ENCODE measurements at places on chromosomes 7 and 10.

- DNase-seq, result no peak
Measured at GRCh38 chr7:38548605-38549004, 82.6 kb downstream of the AMPH start.

DNA sequence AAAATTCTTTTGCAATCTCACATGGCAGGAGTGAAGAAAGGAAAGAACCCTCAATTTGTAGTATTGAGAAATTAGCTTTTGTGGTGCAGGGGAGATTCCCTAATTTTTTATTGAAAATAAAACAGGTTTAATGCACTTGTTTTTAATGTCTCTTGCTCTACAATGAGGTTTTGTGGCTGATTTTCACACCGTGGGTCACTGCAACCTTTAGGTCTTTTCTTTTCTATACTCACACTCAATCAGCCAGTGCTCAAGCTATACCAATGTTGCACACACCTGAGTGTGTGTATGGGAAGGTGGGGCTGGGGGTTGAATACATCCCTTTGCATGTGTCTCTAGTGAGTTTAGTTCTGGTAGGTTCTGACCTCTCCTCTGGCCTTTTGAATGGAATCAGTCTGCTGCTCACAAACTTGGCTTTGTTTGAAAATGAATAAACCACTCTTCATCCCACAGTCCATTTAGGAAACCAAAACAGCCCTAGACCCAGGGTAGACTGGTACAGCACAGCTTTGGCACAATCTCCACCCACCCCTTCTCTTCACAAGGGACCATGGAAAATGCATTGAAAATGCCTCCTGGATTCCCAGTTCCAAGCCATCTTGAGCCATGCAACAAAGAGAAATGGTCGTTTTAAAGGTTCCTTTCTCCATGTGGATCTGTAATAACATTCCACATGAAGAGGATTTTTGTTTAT, 411.5 kb downstream of the SFMBT2 start:
- DNase-seq, result no peak

DNA sequence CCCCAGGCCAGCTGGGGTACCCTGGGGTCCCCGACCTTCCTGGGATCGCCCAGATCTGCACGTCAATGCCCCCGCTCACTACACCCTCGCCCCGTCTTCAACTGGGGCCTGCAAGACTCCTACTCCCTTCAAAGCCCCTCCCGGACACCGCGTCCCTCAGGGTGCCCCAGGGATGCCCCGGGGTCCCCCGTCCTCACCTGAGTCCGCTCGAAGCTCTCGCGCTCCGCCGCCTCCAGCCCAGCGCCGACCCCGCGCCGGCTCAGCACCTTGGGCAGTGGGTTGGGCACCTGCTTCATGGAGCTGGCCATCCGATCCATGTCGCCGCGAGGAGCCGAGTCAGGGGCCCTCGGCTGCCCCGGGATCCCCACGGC, at the start of gene HIP1:
Gene HIP1 (minus strand): TSS at position 338 of the 371 bp plus-strand sequence. CDS start 21 bp downstream, at position 317.
- no peak for DNase-seq

DNA sequence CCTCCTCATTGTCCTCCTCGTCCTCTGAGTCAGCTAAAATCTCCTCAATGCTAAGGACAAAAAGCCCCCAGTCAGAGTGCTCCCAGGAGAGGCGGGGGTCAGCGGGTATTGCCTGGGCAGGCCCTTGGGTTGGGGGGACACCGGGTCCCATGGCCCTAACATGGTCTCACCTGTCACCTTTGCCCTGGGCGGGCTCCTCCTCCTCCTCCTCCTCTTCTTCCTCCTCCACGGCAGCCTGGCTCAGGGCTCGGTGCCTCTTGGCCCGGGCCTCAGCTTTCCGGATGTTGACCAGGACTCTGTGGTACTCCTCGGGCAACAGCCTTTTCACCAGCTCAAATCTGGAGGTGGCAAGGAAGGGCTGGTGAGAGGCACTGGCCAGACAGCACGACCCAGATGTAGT, 32.0 kb upstream of the FRAT2 start:
- DNase-seq, result no peak

GRCh38 chr10:101214446-101215396, 14.5 kb downstream of the LBX1 start:
- no peak for DNase-seq

Measured in H1 (cell line).